Neuronal stem cell (in vitro differentiated cells): ENCODE measurements at places on chromosomes 1 and 21.

DNA sequence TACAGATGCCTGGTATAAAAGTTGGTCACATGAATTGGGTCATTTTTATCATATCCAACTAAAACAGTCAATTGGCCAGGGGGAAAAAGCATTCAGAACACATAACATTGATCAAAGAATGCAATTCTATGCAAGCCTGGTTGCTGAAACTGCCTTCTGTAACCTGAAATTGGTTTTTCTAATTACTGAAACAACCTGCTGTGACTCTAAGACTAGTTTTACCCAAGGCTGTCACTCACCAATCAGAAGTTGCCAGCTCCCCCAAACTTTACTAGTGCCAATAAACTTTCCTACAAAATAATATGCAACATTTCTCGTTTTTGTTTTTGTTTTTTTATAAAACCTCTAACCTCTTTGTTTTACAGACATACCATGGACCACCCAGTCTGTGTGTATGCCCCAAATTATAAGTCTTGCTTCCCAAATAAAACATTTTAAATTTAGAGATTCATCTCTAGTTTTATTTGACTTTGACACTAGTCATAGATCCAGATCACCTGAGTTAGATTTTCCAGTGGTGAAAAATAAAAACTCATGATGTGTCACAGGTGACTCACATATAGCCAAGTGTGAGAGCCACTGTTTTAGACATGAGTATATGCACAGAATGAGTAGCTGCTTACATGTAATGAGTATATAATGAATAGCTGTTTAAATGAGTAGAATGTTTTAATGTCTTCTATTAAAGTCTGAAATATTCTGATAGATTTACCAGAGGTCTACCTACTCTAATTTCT, 64.2 kb upstream of the CR2 start:
- no peak for DNase-seq

DNA sequence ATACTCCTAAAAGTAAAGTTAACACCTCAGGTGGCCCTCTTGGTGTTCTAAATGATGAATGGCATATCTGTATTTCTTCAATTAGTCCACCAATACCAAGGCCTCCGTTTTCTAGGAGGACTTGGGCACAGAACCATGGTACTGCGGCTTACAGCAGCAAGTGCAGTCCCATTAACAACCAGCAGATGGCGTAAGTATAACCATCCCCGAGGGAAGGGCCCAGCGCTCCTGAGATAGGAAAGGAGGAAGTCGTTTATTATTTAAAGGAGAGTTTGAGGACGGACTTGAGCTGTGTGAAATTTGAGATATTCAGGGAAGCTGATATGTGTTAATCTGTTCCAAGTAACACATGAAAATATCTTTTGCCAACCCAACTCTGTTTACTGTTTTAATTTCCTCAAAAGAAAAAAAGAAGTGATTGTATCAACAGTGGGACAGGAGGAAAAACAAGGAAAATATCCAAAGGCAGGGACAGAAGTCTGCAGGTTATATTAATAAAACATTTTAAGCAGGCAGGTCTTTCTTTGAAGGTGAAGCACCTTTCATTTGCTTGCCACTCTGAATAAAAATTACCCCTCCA, 37.7 kb upstream of the KCNJ15 start:
- DNase-seq = peak; percentile 35

DNA sequence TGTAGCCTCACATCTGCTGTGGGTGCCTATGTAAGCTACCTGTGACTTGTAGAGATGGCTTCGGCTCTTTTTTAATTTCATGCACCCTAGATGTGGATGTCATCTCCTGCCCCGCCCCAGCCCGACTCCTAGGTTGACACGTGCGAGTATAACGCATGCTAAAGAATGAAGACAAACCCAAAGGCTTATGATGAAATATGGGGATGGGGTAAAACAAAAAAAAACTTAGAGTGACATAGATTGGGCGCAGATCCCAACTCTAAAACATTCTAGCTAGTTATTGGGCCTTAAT, 613 bp upstream of the ERO1B start:
- DNase-seq = no peak

DNA sequence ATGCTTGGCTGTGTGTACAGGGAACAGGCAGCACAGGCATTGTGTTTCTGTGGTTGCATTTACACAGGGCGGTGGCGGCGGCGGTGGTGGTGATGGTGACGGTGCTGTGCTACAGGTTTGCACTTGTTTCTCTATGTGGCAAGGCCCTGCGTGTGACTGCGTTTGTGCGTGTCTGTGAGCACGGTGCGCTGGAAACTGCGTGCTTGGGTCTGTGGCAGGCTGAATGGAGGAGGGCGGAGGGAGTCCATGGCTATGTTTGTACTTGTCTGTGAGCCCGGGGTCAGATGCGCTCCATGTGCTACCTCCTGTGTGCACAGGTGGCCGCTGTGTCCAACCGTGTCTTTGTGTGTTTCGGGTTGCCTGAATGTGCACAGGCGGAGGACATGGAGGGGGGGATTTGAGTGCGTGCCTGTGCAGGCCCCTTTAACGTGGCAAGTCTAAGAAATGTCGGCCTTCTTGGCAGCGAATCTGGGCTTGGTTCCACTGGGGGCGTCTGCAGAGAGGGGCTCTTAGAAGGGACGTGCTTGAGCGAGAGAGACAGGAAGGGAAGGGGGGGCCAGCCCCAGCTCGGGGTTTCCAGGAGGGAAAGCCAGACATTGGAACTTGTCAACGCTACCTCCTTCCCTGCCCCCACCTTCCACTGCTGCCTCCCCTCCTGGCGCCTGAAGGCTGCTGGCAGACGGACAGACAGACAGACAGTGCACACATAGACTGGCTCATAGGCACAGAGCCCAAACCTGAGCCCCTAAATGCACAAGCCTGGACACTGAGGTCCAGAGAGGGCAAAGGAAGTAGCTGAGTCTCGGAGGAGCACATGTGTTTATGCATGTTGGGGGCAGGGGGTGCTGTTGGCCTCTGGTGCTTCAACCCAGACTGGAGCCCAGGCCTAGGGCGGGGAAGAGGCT, 32.7 kb upstream of the WASF2 start:
- DNase-seq = no peak

- no peak for DNase-seq
Measured at GRCh38 chr1:113780374-113781146, 21.3 kb upstream of the PHTF1 start.

- DNase-seq = peak; percentile 79
Measured at GRCh38 chr1:3501856-3502640, 47.6 kb downstream of the ARHGEF16 start.

- DNase-seq = no peak
Measured at GRCh38 chr1:153866045-153866850, 56.5 kb downstream of the GATAD2B start.

DNA sequence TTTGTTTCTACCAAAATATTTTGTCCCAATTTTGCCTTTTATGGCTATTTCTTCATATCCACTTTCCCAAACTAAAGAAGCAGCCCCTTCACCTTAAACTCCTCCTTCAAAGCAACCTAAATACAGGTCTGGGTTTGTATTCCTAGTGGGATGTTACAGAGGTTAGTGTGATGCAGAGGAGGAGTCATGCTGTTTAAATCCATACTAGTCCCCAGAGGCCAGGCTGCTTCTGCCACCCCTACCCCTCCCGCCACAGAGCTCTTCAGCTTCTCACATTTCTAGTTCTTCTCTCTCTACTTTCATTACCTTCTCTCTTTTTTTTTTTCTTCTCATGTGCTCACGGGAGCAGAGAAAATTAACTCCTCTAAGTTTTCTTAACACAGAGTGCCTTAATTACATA, 29.3 kb downstream of the SELL start:
- no peak for DNase-seq

GRCh38 chr1:47182676-47183235, 7.1 kb downstream of the PDZK1IP1 start:
- DNase-seq = no peak

- no peak for DNase-seq
Measured at GRCh38 chr1:165056914-165057313, 299.6 kb downstream of the LMX1A start.

- DNase-seq = no peak
Measured at GRCh38 chr1:223842784-223843183, 3.0 kb downstream of the TP53BP2 start.

DNA sequence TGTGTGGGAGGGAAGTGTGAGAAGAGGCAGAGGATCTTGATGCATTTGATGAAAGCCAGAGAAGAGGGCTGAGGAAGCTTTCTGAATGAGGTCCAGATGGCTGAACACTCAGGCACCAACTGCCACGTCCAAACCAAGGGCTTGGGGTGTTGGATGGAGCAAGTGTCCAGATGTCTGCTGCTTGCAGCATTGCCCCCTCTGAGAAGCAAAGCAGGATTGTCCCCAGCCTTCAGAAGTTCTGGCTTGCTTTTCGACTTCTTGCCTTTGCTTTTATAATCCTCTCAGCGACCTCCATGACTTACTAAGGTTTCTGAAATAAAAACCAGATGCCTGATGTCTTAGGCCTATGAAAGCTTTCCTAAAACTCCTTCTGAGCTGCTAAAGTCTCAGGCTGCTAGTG, 182.5 kb downstream of the HUNK start:
- DNase-seq = no peak

GRCh38 chr21:29538115-29538514, 239.4 kb downstream of the BACH1 start:
- DNase-seq = no peak

DNA sequence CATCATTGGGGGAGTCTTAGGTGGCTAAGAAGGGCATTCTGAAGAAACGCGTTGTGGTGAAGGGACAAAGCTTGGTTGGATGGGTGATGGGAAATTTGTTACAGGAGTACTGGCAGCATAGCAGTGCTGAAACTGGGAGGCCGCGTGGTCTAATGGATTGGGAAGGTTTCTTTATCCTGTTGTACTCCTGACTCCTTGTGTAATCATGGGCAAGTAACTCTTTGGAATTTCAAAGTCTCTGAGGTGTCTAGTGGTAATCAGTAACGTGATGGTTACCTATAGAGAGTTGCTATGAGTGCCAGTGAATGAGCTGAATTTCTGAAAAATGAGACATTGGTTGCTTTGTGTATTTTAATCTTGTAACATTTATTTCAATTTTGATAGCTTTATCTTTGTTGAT, 18.5 kb downstream of the DONSON start:
- DNase-seq = no peak

- no peak for DNase-seq
Measured at GRCh38 chr1:35902671-35903070, 19.7 kb downstream of the AGO1 start.

GRCh38 chr1:101261623-101262022, 24.8 kb downstream of the S1PR1 start:
- no peak for DNase-seq

GRCh38 chr1:81412954-81413353, 387.8 kb upstream of the ADGRL2 start:
- no peak for DNase-seq

DNA sequence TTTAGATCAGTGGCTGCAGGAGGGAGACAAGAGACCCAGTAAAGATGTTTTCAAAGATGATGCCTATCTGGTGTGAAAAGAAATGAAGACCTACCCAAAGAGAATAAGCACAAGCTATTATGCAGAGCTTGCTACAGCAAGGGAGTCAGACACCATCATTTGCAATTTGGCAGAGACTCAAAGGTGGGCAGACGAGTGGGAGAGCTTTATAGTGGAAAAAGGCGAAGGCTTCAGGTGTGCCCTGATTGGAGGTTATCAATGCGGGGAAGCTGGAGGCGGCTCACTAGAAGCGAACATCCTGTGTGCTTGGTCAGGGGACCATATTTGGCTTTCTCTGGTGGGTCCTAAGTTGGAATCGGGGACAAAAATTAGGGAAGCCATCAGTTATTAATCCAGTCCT, 183.8 kb downstream of the DISC1 start:
- no peak for DNase-seq

- no peak for DNase-seq
Measured at GRCh38 chr1:108575375-108575774, 15.5 kb downstream of the EEIG2 start.

- DNase-seq = no peak
Measured at GRCh38 chr1:8448911-8449661, 131.2 kb downstream of the SLC45A1 start.

- no peak for DNase-seq
Measured at GRCh38 chr1:56788102-56788501, 31.1 kb downstream of the FYB2 start.

GRCh38 chr1:73783352-73783751, 414.6 kb downstream of the LRRIQ3 start:
- no peak for DNase-seq

DNA sequence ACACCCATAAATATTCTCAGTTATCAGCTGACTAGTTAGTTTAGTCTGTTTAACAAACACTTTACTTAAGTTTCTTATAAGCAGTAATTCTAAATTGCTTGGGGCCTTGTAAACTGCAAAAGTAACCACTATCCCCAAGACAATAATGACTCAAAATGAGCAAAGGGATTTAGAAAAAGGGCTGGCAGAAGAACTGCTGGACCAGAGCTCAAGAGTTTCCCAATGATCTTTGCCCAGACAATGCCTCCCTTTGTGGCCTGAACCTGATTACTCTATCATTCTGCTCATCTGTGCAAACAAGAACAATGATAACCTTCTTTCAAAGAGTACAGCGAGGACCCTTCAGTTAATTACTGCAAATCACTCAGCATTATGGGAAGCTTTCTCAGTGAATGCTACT, 123.5 kb downstream of the TIAM1 start:
- peak; percentile 38 for DNase-seq

DNA sequence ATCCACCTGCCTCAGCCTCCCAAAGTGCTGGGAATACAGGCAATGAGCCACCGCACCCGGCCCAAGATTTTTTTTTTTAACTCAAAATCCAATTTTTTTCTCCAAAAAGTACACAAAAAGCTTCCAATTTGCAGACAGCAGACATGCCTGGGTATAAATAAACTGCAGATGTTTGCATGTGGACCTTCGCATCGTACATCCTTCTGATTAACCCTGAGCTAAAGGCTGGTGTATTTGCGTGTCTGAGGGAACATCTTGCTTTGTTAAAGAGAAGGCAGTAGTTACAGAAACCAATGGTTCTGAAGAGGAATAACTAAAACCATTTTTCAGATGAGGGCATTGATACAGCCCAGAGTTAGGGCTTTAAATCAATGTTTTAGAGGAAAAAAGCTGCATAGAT, 12.7 kb downstream of the BCAR3 start:
- DNase-seq = no peak

DNA sequence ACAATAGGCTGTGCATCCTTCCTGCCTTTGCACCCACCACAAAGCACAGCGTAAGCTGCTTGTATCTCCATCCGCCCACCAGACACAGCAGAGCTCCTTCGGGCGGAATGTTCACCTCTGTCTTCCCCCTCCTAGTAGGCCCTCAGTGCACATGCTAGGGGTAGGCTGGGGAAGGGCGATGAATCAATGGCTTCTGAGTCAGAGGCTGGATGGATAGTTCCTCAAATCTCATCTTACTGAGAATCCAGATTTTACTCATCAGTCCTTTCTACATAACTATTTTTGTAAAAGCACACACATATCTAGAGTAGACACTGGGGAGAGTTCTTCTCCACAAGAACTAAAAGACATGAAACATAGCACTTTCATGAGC, 73.8 kb downstream of the BCAR3 start:
- DNase-seq = no peak

- no peak for DNase-seq
Measured at GRCh38 chr1:212477680-212478466, 45.2 kb downstream of the NENF start.

DNA sequence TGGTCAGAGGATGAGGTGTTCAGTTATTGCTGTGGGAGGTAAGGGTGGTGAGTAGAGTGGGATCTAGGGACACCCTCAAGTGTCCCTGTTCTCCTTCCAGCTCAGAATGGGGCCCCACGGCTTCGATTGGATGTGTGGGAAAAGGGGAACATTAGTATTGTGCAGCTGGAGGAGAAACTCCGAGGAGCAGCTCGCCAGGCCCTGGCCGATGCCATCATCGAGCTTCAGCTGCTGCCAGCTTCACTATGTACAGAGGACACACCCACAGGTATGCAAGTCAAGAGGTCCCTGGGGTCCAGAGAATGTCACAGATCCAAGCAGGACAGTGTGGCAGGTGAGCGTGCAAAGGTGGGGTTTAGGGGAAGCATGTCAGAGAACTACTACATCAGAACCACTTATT, 13.9 kb downstream of the HYI start:
- no peak for DNase-seq
